ENCODE measurements at places on chromosomes 16 and 17.

- no peak for DNase-seq
Observed at GRCh38 chr16:79276501-79276900, 324.0 kb downstream of the MAF start.

DNA sequence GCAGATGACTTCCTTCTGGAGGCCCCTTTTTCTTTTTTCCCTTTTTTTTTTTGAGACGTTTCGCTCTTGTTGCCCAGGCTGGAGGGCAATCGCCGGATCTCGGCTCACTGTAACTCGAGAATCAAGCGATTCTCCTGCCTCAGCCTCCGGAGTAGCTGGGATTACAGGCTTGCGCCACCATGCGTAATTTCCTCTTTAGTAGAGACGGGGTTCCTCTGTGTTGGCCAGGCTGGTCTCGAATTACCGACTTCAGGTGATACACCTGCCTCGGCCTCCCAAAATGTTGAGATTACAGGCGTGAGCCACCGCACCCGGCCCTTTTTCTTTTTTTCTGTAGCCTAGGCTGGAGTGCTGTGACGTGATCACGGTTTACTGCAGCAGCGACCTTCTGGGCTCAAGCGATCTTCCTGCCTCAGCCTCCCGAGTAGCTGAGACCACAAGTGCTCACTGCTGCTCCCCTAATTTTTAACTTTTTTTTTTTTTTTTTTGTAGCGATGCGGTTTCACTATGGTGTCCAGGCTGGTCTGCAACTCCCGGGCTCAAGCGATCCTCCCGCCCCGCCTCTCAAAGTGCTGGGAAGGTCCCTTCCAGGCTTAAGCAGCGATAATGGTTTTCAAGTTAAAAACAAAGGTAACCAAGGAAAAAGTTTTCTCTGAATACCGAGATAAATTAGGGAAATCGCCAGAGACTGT, 956 bp upstream of the IST1 start:
- DNase-seq, result peak; percentile 46

DNA sequence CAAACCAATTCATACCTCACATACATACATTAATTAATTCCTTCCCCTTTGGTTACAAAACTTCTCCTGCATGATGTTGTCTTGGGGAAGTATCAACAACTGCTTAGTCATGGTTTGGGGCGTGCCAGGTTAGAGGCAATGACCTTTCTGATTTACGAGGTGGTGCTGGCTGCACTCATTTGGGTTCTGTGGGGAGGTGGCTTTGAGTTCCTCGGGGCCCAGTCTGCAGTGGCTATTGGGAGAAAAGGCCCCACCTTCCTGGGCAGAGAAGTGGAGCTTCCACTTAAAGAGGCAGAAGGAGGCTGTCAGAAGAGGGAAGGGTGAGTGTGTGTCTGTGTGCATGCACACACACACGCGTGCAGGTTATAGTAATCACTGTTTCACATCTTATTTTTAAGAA, 10.2 kb upstream of the ETV4 start:
- DNase-seq, result peak; percentile 62

- no peak for DNase-seq
Observed at GRCh38 chr17:49342575-49342936, 19.5 kb downstream of the ZNF652 start.

DNA sequence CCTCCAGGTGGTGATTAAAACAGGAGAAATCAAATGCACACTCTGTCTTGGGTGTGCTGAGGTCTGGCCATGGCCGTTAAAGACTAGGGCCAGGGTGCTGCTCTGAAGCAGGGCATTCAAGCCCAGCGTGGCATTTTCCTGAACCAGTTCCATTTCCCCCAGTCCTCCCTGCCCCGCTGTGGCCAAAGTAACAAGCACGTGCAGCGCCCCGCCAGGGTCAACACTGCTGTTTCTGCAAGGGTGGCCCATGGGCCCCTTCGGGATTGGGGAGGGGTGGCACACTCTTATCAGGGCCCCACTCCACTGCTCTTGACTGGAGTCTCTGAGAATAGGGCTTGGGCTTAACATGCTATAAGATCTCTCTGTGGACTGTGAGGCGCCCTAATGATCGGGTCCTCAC, 72.9 kb downstream of the IL21R start:
- DNase-seq, result no peak

- no peak for DNase-seq
Observed at GRCh38 chr17:10357768-10358167, 15.0 kb downstream of the MYH13 start.

DNA sequence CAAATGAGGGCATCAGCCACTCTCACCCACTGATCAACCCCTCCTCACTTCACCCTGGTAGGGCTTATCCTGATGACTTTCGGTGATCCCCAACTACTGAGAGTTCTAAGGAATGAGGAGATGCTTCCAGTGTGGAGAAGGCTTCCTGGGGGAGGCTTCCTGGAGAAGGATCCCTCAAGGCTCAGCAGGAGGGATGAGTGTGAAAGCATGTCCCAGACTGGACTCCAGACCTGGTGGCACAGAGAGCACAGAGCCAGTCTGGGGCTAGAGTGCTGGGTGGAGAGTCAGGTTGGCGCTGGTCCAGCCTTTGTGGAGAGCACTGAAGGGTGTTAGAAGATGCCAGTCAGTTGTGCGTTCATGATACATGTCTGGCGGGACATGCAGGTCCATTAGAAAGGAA, 53.7 kb downstream of the PLD6 start:
- no peak for DNase-seq

GRCh38 chr17:57533684-57534305, 211.3 kb downstream of the CCDC182 start:
- no peak for DNase-seq

DNA sequence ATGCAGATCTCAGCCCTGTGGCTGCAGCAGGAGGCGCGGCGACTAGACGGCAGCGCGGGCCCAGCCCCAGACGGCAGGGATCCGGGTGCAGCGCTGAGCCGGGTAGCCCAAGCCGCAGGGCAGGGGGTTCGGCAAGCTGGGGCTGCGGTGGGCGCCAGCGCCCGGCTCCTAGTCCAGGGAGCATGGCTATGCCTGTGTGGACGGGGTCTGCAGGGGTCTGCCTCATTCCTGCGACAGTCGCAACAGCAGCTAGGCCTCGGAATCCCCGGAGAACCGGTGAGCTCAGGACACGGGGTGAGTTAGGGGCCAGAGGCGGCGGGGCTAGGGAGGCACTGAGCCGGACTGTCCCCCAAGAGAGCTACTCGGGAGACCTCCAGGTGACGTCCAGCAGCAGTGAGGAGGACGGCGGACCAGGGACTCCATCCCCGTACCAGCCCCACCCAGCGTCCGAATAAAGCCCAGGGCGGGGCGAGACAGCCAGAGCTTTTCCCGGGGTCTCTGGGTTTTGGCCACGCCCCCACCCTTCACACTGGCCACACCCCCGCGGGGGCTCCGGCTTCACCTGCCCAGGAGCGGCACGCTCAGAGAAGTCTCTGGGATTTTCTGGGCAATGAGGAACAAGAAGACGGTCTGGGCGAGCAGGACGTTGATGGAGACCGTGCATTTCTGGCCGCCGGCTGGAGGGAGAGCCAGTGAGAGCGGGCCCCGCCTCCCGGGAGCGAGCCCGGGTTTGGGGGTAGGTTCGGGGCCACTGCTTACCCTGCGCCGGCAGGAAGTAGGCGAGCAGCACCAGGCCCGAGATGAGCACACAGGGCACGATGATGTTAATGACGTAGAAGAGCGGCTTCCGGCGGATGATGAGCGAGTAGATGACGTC, 1.1 kb downstream of the C17orf107 start:
- DNase-seq, result no peak

GRCh38 chr17:2730764-2731353, 18.6 kb downstream of the CCDC92B start:
- DNase-seq, result no peak

DNA sequence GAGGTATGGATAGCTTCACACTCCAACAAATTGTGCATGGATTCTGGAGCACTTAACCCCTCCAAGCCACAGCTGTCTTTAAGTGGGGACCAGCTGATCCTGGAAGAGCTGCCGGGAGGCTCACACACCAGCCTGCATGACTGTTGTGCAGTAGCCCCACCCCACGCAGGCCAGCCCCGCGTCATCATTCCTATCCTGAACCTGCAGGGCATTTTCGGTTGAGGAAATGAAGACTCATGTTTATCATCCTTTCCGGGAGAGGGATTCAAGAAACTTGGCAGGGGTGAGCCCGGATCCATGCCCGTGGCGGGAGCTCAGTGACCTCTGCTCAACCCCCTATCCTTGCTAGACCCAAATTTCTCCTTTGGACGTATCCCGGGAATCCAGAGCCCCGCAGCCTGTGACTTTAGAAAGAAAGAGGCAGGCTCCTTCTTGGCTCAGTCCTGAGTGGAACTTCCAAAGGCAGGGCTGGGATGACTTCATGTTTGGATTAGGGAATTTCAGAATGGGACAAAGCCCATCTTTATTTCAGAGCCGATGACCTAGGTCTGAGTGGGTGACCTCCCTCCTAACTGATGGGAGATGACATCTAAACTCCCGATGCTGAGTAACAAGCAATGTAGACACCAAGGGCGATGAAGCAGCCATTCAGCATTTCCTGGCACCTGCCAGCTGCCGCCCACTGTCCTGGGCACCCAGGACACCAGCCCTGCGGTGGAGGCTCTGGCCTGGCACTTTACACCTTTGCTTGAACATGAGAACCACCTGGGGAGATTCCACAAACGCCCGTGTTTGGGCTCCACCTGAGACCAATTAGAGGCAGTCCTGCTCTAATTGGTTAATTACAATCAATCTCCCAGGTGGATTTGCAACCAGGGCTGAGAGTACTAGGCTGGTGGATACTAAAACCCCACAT, 43.3 kb upstream of the CMIP start:
- no peak for DNase-seq

DNA sequence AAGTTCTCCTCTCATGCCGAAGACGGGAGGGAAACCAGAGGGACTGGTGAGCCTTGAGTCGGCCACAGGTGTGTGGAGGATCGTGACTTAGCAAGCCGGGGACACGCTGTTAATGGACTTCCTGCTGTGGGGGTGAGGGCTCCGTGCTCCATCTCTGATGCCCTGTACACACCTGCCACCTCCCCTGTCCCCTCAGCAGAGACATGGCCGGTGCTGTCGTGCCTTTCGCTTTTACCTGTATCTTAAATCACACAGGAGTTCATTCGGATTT, 75.9 kb upstream of the ZNF750 start:
- no peak for DNase-seq

GRCh38 chr16:89700649-89701424, 668 bp downstream of the SPATA2L start:
- DNase-seq, result no peak

Measured in ureter (tissue), 1 donor.